Hematopoietic multipotent progenitor cell treated with erythropoietin and hydrocortisone succinate and interleukin-3 and kit ligand, for 8 days (in vitro differentiated cells): ENCODE measurements at places on chromosomes 5 and 9.

- DNase-seq: no peak
Observed at GRCh38 chr5:137016783-137017324, 482.3 kb downstream of the SPOCK1 start.

DNA sequence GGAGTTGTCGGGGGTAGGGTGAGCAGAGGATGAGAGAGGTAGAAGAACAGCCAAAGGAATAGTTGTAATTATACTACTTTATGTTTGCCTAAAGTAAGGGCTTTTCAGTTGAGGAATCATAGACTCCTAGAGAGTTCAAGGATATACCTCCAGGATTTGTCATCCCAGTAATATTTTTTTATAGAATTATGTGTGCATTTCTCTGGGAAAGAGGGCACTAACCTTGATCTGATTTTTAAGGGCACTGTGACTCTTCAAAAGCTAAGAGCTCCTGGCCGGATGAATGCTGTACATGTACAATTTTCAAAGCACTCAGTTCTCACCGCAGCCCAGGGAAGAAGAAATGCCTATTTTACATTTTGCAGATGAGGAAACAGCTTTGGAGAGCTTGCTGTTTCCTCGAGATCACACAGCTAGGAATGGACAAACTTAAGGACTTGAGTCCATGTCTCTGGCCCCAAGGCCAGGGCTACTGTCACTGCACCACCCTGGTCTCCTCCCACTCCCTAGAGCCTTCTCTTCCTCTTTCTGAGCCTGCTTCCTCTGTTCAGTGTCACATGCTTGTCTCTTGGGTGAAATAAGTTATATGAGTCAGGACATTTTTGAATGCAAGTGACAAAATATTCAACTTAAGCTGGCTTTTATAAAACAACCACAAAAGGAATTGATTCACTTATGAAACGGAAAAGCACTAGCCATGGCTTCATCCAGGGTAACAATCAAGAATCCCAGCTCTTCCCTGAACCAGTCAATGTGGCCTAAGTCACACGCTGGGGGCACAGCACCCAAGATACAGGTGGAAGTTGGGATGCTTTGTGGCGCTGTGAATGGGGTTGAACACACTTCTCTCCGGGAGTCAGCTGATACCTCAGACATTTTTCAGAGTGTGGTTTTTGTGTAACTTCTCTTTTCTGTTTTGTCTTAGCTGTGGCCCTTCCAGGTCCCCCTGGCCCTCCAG lies 45.7 kb upstream of the TGFBR1 start:
- DNase-seq: peak; percentile 75

GRCh38 chr9:83238871-83239640 lies 176.1 kb upstream of the RASEF start:
- peak; percentile 8 for DNase-seq

- no peak for DNase-seq
Observed at GRCh38 chr5:76384189-76384588, 18.9 kb upstream of the IQGAP2 start.

DNA sequence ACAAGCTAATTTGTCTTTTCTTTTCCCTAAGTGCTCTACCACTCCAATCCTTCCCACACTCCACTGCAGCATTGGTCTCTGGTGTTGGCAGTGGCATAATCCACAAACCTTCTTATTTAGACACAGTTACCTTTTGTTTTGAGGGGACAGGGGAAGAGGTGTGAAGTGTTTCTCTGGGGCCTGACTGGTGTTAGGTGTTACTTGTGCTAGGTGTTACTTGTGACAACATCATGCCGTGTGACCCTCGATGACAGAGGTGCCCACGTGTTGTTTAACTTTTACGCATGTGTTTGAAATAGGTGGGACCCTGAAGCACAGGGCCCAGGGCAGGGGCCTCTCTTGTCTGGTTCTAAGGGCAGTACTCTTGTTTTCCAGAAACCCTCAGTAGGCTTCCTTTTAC lies 70.5 kb upstream of the SPRY4 start:
- DNase-seq: no peak

- DNase-seq: no peak
Observed at GRCh38 chr9:98917746-98918487, 25.8 kb upstream of the COL15A1 start.
